HFFc6 (cell line): ENCODE measurements at places on chromosomes 11 and 22.
A peak's percentile ranks its signal among the peaks of the same experiment; 100 is the strongest.

DNA sequence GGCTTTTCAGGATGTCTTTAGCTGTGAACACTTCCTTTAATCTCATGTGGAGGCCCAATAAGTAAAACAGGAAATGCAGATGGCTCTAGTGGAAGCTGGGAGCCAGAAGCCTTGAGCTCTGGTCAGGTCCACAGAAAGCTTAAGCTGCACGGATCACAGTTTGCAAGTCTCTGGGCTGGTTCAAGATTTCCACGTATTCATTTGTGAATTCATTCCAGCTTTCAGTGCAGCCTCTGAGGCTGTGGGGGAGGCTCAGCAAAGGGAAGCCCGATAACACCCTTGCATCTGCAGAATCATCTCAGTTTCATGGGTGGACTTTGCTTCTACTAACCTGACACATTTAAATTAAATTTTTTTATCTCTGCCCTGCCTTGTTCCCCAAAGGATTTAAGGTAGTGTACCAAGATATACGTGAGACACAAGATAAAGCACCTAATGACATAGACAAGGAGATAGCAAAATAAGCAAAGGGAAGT, 65.6 kb downstream of the ISX start:
- no peak for DNase-seq

DNA sequence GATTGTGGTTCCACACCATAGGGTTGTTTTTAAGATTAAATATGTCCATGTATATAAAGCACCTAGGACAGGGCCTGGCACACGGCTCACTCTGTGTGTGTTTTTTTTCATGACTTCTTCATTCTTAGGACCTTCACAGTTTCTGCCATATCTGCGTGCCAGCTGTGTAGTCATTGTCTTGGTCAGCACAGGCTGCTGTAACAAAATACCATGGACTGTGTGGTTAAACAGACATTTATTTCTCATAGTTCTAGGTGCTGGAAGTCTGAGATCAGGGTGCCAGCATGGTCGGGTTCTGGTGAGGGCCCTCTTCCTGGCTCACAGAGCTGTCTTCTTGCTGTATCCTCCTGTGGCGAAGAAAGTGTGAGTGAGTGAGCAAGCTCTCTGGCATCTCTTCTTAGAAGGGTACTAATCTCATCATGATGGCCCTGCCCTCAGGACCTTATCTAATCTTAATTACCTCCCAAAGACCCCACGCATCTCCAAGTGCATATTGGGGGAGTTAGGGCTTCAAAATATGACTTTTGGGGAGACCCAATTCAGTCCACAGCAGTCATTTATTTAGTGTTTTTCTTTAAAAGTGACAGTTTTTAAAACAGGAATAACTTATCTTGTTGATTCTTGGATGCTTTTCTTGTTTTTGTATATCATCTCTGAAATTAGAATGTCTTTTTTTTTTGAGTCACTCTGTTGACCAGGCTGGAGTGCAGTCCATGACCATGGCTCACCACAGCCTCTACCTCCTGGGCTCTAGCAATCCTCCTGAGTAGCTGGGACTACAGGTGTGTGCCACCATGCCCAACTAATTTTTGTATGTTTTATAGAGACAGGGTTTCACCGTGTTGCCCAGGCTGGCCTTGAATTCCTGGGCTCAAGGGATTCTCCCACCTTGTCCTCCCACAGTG, 70.9 kb downstream of the ZNRF3 start:
- DNase-seq = no peak

DNA sequence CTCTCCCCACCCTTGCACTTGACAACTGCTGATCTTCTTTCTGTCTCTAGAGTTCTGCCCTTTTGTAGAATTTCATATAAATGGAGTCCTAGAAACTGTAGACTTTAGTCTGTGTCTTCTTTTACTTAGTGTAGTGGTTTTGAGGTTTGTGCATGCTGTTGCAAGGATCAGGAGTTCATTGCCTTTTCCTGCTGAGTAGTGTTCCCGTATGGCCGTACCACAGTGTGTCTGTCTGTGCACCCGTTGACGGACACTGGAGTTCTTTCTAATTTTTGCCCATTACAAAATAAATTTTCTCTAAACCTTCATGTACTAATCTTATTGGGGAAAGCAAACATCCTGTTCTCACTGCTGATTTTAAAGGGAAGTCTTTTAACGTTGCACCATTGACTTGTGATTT, 138.1 kb downstream of the TBC1D22A start:
- DNase-seq = no peak

GRCh38 chr11:74011360-74012073, 2.6 kb upstream of the UCP3 start:
- DNase-seq = no peak

GRCh38 chr11:62505440-62506091, 41.0 kb downstream of the AHNAK start:
- DNase-seq = no peak

DNA sequence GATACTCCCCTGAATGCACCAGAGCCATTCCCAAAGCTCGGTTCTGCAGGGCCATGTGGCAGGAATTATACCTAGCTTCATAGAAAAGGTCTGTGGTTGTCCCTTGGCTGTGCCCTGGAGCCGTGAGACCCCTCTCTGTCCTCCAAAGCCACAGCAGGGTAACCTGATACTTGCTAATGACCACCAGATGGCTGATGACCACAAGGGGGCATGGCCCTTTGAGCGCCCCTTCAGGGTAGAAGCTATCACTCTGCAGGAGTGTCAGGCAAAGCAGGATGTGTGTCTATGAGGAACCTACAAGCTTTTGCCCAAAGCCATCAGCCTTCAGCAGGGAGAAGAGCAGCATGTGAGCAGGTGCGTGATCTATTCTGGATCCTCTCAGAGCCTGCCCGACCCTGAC, 95.3 kb downstream of the NTM start:
- DNase-seq = no peak

DNA sequence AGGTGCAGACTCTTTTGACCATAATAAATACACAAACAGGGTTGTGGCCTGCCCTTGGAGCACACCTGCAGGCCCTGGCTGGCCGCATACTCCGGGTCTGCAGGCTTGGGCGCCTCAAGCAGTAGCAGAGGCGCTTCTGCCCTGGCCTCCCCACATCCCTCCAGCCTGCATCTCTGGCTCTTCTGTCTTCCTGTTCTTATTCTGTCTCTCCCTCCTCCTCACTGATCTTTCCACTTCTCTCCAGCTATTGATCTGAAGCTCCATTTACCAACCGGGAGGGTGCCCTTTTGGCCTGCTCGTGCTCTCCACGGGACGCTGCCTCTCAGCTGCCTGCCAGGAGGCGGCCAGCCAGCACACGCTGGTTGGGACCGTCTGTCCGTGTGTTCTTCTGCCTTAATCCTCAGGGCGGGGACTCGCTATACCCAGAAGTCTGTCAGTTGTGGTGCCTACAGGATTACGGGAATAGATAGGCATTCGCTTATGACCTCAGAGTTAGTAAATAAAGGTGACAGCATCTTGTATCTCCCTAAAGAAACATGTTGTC, 5.2 kb downstream of the UPB1 start:
- no peak for DNase-seq

DNA sequence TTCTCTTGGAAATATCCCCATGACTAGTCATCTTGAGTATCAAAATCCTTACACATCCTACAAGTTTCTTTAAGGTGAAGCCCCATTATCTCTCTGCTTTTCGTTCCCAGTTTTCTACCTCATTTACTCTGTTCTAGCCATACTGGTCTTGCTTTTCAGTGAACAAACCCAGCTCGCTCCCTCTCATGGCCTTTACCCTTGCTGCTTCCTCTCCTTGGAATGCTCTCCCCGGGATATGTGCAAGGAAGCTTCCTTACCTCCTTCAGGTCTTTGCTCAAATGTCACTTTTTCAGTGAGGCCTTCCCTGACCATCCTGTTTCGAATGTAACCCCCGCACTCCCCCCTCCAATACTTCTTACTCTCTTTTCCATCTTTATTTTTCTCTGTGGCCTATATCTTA, 331.8 kb downstream of the DYNC2H1 start:
- DNase-seq = no peak

- DNase-seq = no peak
Measured at GRCh38 chr11:121068787-121069186, 32.3 kb upstream of the TECTA start.

DNA sequence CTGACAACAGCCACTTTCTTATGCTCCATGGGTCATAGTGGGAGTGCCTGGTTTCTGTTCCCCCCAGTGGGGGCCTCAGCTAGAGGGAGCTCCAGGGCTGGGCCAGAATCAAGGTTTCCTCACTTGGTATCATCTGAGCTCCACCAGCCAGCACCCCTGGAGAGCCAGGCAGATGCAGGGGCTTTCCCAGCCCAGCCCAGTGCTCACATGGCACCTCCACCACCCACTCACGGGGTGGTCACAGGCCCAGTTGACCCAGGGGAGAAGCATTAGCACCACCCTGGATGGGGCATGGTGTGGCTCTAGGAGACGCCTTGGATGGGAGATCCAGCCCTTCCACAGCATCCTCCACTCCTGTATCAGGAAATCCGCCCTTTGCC, 24.1 kb upstream of the WNT7B start:
- DNase-seq = no peak

DNA sequence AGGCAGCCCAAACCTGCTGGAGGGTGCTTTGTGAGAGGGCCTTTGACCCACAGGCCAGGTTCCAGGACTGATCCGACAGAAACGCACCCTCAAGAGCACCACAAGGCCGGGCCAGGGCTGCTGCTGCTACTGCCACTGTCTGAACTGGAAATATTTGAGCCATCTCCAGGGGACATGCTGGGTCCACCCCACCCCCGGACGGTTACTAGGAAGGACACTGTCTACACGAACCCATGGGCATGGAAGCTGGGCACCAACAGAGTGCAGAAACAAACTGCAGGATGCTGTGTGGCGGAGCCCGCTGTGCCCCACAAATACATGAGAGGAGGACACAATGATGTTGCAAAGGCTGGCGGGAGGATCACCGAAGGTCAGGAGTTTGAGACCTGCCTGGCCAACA, 283.7 kb downstream of the CTTN start:
- no peak for DNase-seq

DNA sequence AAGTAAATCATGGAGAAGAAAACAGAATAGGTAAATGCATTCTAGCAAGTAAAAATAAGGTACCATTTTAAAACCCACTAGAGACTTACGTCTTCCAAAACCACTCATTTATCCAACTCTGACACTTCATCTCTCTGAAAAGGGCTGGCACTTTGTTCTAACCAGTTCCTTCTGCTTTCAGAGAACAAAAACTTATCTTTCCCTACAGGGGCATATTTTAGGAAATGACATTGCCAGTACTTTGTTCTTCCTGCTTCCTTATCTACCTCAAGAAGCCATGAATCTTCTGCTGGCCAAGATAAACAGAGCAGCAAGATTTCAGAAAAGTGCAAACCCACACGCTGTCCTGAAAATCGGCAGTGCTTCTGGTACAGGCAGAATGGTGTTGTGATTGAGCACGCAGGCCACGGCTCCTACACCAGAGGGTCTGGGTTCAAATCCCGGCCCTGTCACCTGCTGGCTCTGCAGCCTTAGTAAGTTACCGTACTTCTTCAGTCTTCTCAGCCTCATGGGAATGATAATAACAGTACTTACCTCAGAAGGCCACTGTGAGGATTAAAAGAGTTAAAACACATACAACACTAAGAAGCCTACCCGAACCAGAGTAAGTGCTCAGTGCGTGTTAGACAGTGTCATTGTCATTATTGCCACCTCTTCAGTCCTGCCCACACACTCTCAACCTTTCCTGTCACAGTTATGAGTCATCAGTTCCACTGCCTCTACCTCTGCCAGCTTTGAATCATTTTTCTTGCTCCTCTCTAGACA, 11.0 kb downstream of the MPZL3 start:
- no peak for DNase-seq

DNA sequence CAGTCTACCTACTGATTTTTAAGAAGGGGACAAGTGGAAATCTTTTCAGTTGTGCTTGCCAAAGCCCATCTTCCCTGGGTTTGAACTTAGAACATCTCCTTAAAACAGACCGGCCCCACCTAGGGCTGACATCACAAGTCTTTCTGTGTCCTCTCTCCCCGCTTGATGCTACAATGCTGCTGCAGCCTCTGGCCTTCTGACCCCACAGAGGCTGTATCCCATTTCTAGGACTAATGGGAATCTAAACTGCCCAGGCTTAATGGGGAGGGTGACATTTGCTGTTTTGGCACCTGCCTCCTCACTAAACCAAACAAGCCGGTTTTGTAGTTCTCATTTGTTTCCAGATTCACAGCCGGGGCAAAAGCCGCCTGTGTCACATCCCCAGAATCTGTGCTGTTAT, 121.3 kb upstream of the CADM1 start:
- DNase-seq = no peak

DNA sequence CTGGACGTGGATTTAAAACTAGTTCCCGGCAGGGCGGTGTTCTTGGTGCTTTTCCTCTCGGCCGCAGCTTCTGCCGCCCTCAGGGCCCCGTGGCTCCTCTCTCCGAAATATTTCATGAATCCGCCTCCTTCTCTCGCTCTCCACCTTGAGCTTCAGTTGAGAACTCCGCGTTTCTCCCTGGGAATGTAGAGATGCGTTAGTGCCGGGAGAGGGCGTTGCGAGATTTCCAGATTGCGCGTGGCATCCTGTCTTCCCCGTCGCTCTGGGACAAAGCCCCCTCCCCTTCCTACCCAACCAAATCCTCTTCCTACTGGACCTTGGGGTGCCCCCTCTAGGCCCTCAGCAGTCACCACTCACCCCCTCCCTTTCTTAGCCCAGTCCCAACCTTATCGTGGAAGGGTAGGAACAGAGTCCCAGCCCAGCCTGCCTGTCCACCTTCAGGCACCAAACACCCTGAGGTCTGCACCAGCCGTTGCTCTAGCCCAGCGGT, 15.5 kb upstream of the RAC2 start:
- DNase-seq = peak; percentile 33

DNA sequence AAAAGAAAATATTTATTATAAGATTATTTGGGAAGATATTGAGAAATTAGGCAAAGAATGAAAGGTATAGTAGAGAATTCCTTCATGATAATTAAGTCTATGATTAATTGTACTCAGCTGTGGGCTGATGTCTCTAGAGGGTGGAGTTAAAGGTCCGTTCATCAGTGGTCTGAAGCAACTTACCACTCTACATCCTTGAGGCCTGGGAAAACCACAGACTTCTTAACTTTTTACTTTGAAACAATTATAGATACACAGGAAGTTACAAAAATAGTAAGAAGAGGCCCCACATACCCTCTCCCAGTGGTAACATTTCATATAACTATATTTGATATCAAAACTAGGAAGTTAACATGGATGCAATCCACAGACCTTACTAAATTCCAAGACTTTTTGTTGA, 167.0 kb upstream of the NECTIN1 start:
- no peak for DNase-seq

DNA sequence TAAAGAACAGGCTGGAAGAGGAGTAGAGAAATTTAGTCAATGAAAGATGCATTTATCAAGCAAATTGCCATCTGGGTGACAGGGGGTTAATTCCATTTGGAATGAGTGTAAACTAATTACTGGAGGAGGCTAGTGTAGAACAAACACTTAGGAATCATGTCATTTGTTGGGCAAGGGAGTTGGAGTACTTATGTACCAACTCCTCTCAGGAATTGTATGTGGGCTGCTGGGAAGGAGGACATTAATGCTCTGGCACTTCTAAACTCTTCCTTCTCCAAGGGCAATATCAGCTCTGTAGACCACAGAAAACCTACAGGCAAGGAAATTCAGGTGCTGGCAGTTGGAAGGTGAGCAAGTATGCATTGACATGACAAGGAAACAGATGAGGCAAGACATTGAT, 141.0 kb downstream of the MSANTD4 start:
- no peak for DNase-seq

- DNase-seq = no peak
Measured at GRCh38 chr11:130865091-130865773, 51.0 kb downstream of the SNX19 start.
